ENCODE measurements at places on chromosomes 6 and 20.

DNA sequence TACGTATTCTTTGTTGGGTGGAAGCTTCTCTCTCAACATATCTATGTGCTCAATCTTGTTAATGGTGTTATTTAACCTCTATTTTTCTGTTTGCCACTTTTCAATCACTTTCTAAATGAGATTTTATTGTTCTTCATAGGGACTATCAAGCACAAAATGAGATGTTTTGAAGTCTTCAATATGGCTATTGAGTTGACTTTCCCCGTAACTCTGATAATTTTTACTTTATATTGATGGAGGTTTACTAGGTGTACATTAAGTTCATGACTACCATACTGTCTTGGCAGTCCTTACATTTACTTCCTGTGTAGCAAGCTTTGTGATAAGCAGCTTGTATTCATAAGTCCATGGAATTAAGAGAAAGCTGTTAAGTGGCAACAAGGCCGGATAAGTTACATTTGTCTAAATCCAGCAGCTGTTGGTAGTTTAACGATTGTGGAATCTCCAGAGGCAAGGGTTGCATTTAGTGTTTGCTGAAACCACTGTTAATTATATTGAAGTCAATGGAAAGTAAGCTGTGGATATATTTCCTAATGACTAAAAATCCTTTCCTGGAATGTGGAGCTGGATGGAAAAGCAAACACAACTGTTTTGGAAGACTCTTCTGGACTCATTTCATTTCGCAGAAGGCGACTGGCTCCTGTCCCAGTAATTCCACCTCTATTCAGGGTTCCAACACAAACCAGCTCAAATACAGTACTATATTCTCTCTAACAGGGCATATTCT lies 57.3 kb upstream of the SMIM29 start:
- no peak for DNase-seq

GRCh38 chr6:168304752-168305015 lies 14.9 kb downstream of the DACT2 start:
- no peak for DNase-seq

- DNase-seq = peak; percentile 91
Measured at GRCh38 chr6:152399399-152399798, 237.8 kb downstream of the SYNE1 start.

DNA sequence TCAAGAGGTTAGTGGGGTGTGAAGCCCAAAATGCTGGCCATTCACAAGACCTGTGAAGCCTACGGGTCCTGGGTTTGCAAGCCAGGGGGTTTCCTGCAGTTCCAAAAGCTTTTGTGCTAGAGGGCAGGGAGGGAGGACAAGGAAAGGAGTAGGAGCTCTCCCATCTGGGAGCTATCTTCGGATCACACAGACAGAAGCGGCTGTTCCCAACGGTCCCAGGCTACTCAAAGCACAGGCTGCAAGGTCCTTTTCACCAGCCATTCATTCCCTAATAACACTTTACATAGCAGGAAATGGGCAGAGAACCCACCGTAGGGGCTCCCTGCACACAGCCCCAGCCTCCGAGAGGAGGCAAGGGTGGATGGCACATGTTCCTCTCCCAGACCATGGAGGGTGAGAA lies 296.9 kb downstream of the FOXC1 start:
- no peak for DNase-seq

DNA sequence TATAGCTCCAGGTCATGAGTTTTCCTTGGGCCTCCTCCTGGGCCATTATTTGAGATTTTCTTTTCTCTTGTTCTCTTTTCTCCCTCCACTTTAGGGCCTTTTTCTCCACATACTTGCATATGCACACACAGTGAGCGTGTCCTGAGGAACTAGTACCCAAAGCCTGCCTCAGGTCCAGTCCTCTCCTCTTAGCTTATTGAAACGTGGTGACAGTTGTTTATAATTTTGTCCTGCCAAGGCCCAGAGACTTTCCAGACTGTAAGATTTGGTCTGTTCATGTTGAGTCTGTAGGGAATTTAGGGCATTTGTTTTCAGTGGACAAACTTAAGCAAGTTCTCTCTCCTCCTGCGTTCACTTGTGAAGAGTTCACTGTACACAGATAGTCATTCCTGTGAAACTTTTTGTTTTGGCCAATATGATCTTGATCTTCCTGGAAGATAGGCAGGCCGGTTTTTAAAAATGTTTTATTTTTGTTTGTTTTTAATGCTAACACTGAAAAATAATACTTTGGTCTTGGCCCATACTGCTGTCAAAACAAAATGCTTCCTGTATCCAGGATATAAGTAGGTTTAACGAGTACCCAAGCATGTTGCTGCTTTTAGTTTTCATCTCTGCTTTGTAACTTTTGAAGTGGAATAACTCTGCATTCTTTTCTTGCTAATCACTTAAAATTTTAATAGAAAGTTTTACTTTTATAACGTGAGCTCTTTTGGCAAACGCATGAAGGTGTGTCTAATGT lies 20.7 kb downstream of the LRRC1 start:
- no peak for DNase-seq

GRCh38 chr20:14051454-14051853 lies 56.1 kb downstream of the MACROD2 start:
- DNase-seq = no peak

GRCh38 chr6:42748203-42748898 lies 2.4 kb upstream of the TBCC start:
- no peak for DNase-seq

- DNase-seq = no peak
Measured at GRCh38 chr6:19753826-19754225, 83.3 kb upstream of the ID4 start.

DNA sequence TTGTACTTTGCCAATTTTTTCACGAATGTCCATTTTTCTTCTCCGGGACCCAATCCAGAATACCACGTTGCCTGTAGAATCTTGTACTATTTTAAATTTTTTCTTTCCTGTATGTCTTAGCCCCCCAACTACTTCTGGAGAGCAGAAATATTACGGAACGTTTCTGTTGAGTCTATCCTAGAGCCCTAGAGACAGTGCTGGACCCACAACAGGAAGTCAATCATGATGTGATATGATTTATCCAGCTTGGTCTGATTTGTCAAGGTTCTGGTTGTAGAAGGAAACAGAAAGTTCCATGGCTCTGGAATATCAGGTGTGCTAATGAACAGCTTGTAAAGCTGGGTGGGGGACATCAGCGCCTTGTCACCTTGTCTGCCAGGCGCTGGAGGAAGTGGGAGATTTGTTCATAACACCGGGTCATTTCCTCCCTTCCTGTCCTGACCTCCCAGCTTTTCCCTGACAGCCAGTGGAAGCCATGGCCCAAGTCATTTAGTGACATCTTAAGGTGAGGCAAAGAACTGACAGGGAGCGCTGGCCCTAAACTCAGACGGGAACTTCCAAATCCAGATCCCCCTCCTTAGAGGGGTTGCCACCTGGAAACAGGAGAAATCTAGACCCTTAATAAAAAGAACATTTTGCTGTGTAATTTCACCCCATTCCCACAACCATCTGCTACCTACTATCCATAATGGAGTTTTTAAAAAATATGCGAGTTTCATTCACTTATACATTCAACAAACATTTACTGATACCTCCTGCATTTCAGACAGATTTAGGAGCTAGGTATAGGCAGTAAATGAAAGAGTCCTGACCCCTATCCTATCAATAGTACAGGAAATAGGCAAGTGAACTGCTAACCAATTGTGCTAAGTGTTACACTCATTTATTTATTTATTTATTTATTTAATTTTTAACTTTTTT lies 130.5 kb downstream of the ZFP64 start:
- no peak for DNase-seq

GRCh38 chr6:111776236-111777221 lies 96.7 kb downstream of the FYN start:
- no peak for DNase-seq

- no peak for DNase-seq
Measured at GRCh38 chr6:53896196-53896595, 101.4 kb downstream of the LRRC1 start.

DNA sequence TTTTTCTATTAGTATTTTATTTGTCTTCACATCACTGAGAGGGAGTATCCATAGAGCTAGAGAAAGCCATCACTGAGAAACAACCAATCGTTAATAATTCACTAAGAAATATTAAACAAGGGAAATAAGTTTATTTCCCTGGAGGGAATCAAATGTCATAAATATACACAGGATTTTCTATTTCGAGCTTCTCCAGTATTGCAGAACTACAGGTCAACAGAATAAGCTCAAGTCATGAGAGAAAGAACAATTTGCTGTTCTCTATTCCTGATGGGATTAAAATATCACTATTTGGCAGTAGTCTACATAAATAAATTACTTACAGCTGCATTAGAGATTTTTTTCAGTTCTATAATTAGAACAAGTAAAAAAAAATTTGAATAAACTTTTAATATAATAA lies 2.2 kb upstream of the FAM162B start:
- DNase-seq = no peak

DNA sequence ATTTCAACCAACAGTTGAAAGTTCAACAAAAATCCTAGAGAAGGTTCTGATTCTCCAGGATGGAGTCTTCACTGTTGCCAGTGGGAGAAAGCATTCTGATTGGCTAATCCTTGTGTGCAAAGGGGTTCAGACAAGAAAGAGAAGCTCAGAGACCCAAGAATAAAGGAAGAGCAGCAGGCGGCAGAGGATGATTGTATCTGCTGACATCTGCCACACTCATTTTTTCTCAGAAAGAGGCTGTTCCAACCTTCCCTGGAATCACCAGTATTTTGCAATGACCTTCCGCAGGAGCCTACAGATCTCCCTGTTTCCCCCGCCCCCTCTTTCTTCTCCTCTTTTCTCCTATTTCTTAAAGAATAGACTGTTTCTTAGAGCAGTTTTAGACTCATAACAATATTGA lies 376.7 kb downstream of the CDH26 start:
- DNase-seq = no peak

DNA sequence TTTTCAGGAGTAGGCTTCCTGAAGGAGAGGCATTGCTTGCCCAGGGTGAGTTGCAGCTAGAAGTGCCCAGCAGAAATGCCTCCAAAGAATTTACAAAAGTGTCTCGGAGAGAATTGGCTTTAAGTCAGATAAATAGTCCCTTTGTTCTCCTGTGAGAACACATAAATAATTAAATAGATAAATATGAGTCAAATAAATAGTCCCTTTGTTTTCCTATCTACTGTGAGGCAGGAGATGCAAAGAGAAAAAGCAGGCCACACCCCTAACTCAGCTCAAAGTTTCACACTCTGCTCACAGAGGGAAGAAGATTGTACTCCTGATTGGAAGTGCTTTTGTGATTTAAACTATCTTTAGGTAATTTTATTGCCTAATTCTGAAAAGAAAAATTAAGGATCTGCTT lies 180.7 kb upstream of the PRSS16 start:
- DNase-seq = no peak
